Activated CD4-positive, alpha-beta T cell treated with anti-CD3 and anti-CD28 coated beads, Interleukin-2, amount 50 U/mL, for 4 hours (primary cell): ENCODE measurements at places on chromosomes 1 and 21.
A peak's percentile ranks its signal among the peaks of the same experiment; 100 is the strongest.

GRCh38 chr1:202129453-202130296, 7.0 kb downstream of the GPR37L1 start:
- DNase-seq = no peak

DNA sequence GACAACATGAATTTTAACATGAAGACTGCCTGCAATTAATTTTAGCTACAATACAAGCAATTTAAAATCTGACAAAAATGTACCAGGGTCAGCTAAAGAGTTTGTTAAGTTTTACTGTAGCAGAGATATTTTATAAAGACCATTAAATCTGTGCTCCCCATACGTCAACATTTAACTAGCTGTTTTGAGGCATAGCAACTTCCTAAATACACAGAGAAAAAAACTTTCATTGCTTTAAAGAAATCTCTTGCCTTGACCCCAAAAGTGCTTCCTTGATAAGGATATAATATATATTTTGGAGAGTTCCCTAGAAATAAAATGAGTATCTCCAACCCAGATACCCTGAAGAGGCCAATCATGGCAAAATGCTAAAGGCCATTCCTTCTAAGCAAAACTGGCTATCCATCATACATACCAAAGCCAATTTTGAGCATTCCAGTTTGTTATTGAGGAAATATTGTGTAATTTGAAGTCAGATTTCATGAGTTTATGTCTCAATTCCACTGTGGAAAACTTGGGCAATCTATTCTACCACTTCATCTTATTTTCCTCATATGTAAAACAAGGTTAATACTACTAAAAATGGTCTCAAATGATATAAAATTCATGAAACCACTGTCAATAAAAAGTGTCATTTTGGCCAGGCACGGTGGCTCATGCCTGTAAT, 19.1 kb downstream of the ASPM start:
- DNase-seq = no peak

- peak; percentile 61 for DNase-seq
These were observed 64.6 kb downstream of the UBIAD1 start for GRCh38 chr1:11337580-11338073.

GRCh38 chr1:212556822-212557549, 51.6 kb upstream of the ATF3 start:
- DNase-seq = no peak

GRCh38 chr1:43300378-43301094, at the start of gene TIE1:
TIE1 (plus strand) TSS chr1:43300982; CDS start chr1:43301072, 90 bp downstream.
- no peak for DNase-seq

GRCh38 chr1:233443040-233443760, 115.7 kb downstream of the MAP3K21 start:
- DNase-seq = no peak

GRCh38 chr21:41692185-41692565, 74.7 kb downstream of the RIPK4 start:
- DNase-seq = no peak

- DNase-seq = no peak
These were observed 11.0 kb upstream of the CDC42 start for GRCh38 chr1:22041505-22041904.

- DNase-seq = no peak
These were observed 4.5 kb upstream of the CD101 start for GRCh38 chr1:116997066-116997465.

DNA sequence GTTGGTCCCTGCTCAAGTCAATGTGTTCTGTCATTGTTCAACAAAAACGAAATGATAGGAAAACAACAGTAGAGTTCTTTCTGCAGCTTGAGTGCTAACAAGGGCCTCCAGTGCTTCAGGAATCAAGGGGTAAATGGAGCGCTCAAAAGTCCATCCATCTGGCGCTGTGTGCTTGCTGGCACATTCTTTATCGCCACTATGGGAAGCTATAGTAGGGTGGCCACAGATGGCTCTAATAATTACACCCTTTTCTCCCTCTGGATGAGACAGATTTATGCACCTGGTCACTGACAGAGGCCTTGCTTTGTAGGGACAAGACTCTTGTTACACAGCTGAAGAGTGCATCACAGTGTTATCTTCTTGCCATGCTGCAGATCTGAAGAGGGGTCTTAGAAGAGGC, 136.0 kb downstream of the GDAP2 start:
- DNase-seq = no peak

DNA sequence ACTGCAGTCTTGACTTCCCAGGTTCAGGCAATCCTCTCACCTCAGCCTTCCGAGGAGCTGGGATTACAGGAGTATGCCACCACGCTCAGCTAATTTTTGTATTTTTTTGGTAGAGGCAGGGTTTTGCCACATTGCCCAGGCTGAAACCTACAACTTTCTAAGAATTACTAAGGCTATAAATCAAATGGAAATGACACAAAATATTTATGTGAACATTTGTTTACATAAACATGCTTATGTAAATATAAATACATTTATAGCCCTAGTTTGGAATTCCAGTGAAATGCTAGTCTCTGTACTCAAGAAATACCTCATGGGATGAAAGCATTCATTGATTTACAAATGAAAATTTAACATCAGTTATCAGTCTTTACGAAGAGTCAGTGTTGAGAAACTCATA, 47.8 kb downstream of the NVL start:
- DNase-seq = no peak

DNA sequence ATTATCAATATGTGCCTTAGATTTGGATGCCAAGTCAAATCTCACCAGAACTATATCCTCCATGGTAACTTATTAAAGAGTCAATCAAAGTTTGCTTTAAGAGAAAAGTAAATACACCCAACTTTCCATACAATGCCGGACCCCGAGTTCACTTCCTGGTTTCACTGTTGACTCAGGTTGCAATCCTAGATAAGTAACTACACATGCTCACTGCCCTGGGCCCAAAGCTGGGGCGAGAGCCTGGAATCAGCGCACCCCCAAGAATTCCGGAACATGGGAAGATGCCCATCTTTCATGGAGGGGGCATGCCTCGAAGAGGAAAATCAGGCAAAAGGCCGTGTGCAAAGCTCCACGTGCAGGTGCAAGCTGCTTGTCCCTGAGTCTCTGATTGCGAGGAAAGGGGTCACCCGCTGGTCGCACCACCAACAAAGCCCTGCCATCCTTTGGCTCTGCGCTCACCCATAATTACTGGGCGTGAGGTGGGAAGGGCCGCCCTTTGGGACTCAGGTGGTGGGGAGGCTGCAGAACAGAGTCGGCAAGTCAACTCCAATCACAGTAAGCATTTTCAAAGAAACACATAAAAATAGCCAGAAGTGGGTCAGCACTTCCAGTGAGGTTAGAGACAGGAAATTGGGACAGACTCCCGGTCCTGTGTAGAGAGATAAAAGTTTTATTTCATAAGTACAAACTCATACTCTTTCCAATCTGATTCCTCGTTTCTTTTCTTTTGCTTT, 167.7 kb downstream of the TOMM20 start:
- DNase-seq = no peak

- DNase-seq = no peak
These were observed 6.9 kb upstream of the PTGFR start for GRCh38 chr1:78483903-78484302.

GRCh38 chr21:25895565-25896205, 160.9 kb downstream of the GABPA start:
- peak; percentile 2 for DNase-seq

GRCh38 chr21:32388306-32388705, 4.5 kb downstream of the URB1 start:
- no peak for DNase-seq
